ENCODE measurements at places on chromosomes 5 and 9. TPM values are rescaled to one million over a fixed set of nuclear protein-coding genes. Genes with fewer than 3 reads are reported as not detected.

AJM1 gene
- 4.1 TPM for total RNA-seq

DNA sequence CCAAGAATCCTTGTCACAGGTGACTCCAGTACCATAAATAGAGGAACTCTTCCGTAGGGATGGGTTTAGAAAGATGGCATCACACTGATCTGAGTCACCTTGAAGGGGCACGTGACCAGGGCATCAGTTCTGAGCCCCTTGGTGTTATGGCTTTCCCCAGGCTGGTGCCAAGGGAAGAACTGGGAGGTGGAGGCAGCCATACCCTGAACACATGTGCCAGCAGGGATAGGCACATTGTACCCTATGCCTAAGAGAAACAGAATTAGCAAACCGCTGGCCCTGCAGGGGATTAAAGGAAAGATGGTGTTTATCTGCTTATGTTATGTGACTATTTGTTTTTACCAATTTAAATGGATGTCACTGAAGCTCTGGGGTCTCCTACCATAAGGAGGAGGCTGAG is 196.2 kb downstream of the RGS3 start:
- DNase-seq, result no peak

LCN12 gene
- total RNA-seq, result 8.6 TPM

TMC1 gene
- total RNA-seq, result 0.40 TPM

DNA sequence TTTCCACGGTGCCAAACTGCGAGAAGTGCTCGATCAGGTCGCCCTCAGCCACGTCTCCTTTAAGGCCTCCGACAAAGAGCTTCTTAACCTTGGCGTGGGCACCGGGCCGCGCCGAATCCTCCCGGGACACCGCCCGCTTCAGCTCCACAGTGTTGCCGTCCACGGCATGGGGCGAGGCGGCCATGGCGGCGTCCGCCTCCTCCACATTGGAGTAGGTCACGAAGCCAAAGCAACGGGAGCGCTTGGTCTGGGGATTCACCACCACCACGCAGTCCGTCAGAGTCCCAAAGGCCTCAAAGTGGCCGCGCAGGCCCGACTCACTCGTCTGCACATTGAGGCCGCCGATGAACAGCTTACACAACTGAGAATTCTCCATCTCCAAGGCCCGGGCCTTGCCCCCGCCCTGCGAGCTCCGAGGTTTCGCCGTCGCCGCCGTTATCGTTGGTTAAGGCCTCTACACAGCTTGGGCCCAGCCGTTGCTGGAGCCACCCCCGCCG is 424 bp downstream of the HNRNPA0 start:
- DNase-seq, result peak; percentile 64

DNA sequence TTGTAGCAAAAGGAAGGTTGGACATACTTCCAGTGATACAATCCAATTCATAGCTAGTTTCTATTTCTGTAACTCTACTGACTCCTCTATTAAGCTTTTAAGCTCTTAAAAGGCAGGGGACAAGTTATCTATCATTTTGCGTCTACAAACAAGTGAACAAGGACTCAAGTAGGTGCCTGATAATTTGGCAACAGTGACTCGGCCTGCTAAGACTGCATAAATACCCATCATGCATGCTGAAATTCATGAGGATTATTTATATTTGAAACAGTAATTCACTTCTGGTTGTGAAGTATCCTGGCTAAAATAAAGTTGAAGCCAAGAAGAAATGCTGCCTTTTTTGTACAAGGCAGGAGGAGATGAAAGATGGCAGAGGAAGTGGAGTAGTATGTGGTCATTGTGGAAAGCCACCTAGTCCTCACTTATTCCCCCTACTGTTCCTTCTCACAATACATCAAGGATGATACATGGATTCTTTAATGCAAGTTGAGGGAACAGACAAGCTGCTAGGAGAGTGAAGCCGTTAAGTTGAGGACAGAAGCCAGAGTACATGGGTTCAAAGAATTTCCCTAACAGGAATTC is 74.0 kb downstream of the MRPS27 start:
- DNase-seq, result no peak

RIC1 gene
- total RNA-seq, result 14.4 TPM

GRCh38 chr9:132857031-132857430 is 21.1 kb downstream of the AK8 start:
- no peak for DNase-seq

DNA sequence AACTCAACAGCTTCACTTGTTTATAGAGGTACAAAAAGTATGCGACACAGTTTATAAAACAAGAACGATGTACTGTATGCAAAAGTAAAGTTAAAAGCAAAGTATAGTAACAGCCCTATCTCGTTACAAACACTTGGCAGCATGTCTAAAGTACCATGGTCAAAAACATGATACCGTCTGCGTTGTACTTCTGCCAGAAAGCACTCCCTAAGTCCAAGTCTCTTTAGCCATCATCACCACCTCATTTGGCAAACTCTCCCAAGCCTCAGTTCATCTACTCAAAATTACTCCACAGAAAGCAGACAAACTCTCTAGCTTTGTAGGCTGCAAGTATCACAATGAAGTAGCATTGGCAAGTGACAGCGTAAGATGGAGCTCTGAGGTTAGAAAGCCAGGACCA is 73.4 kb downstream of the NFIB start:
- no peak for DNase-seq

GRCh38 chr9:13330396-13331004 is 51.0 kb upstream of the MPDZ start:
- DNase-seq, result peak; percentile 55

DNA sequence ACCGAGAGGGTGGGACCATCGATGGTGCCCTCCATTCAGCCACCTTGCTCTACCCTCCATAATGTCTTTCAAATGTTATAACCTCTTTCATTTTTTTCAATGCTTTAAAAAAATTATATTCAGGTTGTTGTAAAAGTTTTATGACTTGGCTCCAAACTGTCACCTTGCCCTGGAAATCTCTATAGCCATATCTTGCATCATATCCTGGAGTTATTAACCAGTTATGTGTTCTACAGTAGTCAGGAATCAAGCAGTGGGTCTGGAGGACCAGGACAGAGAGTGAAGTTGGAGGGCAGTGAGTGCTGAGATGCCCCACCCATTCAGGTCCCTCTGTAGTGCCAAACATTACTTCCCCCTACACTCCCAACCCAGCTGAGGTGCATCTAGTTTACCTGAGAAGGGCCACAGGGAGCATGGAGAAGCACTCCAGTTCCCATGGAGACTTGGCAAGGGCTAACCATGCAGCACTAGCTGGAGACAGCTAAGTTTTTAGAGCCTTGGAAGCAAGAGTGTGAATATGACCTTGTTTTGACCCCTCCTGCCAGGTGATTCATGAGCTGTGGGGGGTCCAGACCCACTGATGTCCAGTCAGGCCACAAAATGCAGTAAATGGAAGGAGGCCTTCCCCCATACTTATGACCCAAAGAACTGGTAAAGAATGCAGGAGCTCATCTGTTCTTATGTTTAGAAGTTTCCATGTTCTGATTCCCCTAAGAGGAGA is 5.5 kb downstream of the IFNA8 start:
- DNase-seq, result no peak

- no peak for DNase-seq
Observed at GRCh38 chr5:4551034-4551433, 589.1 kb upstream of the ADAMTS16 start.

DNA sequence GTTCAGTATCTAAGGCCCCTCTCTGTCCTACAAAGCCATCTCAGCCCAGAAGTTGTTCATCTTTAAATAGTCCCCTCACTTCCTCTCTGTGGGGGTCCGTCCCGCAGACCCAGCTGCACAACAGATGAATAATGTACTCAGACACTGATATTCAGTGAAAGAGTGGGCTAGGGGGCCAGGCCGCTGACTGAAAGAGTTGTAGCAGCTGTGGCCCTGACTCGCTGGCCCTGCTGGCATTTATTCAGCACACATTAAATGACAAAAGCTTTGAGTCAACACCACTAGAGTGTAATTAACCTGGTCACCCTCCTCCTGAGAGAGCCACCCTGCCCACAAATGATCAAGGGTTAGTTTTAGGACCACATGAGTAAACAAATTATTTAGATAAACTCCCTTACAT is 76.3 kb downstream of the MED10 start:
- no peak for DNase-seq

NSG2 gene
- total RNA-seq, result 0.91 TPM

DNA sequence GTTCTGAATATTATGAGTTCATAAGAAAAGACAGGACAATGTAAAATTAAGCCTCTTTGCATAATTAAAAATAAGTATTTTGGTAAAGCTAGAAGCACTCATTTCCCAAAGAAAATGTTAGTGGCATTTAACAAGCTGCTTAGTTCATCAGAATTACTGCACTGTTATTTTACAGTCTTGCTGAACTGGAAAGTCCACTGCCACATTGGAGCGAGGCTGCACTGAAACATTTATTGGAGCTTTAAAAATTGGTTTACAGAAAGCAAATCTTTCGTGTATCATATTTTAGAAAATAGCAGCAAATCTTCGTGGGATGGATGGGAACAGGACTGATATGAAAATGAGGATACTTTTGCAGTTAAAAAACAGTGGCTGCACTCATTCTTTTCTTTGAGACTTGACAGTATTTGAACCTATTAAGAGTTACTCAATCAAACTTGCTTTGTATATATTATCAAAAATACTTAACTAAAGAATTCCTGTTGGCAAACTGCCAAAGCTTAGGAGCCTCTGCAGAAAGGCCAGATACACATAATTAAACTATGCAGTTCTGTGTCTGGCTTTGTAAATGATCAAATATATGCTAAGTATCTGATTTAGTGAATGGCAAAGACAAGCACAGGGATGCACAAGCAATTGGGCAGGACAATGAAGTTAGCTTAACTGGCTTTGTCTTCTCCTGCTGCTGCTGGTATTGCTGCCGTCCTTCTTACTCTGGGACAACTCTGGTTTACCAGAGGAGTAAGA is 16.5 kb upstream of the FBXL7 start:
- no peak for DNase-seq

DNA sequence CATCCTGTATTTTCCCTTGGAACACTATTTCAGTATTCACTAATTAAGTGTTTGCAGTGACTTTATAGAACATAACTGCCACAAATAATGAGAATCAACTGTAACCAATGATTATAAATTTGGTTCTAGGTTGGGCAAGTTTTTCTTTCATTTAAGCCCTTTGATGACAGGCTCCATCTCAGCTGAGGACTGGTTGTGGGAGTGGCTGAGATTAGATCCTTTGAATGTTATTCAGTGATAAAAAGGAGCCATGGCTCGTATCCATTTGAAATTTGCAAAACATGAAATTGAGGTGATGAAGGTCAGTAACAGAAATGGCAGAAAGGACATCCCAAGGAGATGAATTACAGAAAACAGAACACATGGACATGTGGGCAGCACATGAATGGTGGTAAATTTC is 138.1 kb upstream of the PCA3 start:
- no peak for DNase-seq
